LoVo (cell line): ENCODE measurements at places on chromosomes 12 and 14.

- no peak for DNase-seq
These were observed 87.8 kb upstream of the PDE3A start for GRCh38 chr12:20280515-20280914.

DNA sequence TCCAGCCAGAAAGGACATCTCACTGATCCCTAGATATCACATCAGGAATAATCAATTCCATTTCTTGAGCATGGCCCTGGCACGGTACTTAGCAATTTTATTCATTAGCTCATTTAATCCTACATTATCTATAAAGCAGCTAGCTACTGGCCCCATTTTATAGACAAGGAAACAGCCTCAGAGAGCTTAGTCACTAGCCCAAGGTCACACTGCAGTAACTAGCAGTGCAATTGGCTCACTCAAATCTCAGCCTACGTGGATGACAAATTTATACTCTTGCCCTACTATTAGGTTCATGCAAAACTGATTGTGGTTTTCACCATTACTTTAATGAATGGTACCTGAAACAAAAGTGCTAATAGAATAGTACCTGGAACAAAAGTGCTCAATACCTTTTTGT, 41.7 kb downstream of the NUAK1 start:
- no peak for DNase-seq

DNA sequence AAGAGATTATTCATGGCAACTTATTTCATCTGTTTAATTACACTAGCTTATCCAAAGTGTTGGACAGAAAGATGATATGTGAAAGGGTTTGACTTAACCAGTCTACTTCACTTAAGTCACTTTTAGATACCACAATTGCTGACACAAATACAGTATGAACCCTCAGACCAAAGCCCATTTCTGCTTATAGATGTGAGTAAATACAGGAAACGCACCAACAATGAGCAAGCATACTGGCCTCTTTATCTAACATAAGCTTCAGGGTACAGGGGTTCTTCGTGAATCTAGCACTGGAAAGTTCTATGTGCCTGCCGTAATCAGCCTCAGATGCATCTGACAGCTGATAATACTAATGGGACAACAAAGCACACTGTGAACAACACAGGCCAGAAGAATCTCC, 209.6 kb downstream of the MED13L start:
- DNase-seq = no peak

DNA sequence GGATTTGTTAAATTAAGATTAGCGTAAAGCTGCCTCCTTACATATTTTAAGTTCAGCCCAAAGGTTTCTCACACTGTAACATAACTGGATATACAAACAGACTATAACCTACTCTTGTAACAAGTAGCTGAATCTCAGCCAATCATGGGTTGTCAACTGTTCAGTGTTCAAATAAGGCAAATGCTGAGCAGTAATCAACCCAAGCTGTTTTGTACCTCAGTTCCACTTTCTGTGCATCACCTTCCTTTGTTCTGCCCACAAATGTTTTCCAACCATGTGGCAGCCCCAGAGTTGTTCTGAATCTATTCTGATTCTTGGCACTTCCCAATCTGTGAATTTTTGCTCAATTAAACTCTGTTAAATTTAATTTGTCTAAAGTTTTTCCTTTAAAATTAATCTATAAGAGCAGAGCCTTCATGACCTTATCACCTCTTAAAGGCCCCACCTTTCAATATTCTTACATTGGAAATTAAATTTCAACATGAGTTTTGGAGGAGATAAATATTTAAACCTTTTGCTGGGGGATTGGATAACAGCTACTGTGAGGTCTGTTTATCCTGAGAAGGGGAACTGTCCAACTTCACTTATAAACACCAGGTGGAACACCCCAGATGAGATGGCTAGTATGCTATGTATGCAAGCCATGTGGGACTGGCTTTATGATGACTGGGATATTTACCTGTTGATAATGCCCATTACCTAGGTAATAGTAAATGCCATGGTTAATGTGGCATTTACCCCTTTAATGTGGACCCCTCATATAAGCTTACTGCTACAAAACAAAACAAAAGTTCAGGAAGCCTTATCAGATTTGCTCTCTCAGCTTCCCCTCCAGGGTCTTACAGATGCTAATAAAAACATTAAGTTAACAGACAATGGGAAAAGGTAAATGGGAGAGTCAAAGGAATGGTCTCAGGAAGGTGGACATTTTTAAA, 42.2 kb upstream of the ARID2 start:
- no peak for DNase-seq

- no peak for DNase-seq
These were observed 1441.9 kb upstream of the FLRT2 start for GRCh38 chr14:84087986-84088531.

DNA sequence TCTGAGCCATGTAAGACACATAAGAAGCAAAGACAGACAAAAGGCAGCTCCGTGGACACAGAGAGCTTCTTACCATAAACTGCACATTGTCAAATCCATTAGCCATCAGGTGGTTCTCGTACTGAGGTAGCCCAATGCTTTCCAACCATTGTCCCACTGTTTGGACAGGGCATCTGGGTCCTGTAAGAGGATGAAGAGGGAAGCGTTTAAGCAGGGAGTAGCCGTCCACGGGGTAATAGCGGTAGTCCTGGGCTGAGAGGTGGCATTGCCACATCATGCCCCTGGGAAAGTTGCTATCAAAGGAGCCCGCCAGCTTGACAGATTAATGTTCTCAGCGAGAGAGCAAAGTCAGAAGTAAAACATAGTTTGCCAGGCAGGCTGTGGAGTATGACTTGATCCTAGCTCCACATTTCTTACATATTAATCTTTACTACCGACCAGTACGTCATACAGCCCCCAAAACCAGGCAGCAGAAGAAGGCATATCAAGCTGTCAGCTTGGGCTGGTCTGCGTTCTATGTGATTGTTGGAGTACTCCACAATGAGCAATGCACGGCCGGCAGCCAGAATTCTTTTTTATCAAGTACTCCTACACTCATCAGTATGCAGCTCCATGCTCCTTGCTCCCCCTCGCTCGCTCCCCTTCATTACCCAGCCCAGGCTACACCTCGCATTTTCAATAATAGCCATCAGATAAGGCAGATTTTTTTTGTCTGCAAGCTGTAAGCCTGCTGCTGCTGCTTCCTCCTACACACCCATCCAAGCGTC, 493.2 kb upstream of the GARIN6 start:
- no peak for DNase-seq

DNA sequence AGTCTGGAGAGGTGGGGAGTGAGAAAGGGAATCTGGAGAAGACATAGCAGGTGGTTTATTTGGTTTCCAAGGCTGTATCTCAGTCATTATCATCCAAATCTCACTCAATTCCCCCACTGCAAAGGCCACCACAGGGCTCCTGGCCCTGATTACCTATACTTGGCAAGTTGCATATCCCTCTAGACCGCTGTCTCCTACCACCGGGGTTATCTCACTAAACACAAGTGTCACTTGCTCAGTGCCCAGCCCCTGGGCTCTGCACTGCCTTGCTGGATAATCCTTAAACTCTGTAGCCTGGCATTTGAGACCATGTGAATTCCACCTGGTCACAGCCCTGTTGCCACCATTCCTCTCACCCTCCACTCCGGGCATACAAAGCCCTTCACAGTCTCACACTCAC, 119.0 kb downstream of the RTN1 start:
- no peak for DNase-seq

GRCh38 chr14:34496679-34497513, 34.9 kb upstream of the SPTSSA start:
- peak; percentile 89 for DNase-seq

DNA sequence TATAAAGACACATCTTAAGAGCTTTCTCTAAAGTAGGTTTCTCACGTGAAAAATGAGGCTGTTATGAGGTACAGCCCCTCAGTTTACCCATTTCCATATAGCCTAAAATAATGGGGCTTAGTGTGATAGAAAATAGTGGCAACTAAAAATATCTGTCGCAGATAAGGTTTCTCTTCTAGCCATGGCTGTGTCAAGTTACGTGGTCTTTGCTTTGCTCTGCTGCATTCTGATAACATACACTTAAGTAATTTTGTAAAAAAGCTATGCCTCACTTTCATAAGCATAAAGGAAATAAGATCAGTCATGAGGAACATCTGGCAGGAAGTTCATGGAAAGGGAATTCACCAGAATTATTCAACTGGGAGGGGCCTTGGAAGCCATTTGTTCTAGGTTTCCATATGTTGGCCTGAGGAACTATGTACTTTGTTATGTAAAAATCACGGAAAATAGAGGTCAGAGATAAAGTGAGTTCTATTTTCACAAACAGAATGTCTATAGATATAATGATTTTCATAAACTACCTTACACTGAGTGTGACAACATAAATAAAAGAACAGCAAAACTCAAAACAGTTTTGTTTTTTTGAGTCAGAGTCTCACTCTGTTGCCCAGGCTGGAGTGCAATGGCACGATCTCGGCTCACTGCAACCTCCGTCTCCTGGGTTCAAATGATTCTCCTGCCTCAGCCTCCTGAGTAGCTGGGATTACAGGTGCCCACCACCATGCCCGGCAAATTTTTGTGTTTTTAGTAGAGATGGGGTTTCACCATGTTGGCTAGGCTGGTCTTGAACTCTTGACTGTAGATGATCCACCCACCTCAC, 195.6 kb upstream of the KRR1 start:
- DNase-seq = no peak

- no peak for DNase-seq
These were observed 23.8 kb downstream of the AACS start for GRCh38 chr12:125089083-125089482.

DNA sequence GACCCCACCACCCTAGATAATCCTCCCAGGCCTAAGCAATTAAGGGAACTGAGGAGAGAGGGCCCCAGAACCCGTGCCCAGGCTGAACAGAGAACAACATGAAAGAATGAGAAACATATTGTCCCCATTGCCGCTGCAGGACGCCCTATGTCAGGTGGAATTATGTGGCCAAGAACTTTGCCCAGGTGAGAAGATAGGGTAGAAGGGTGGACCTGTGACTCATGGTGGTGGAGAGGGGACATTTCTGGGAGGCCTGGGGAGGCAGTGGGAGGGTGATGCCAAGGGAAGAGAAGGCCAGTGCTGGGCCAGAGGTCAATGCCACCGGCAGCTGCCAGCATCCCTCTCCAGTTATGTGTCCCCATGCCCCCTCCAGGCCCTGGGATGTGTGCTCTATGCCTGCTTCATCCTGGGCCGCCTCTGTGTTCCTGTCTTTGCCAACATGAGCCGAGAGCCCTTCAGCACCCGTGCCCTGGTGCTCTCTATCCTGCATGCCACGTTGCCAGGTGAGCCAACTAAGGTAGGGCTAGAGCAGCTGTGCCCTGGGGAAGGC, 15.5 kb downstream of the SOAT2 start:
- DNase-seq = no peak

GRCh38 chr14:76774821-76775694, 13.8 kb downstream of the VASH1 start:
- no peak for DNase-seq

GRCh38 chr14:90816681-90817436, 629 bp upstream of the TTC7B start:
- DNase-seq = no peak

- DNase-seq = no peak
These were observed 37.2 kb downstream of the DDX51 start for GRCh38 chr12:132106921-132107320.

DNA sequence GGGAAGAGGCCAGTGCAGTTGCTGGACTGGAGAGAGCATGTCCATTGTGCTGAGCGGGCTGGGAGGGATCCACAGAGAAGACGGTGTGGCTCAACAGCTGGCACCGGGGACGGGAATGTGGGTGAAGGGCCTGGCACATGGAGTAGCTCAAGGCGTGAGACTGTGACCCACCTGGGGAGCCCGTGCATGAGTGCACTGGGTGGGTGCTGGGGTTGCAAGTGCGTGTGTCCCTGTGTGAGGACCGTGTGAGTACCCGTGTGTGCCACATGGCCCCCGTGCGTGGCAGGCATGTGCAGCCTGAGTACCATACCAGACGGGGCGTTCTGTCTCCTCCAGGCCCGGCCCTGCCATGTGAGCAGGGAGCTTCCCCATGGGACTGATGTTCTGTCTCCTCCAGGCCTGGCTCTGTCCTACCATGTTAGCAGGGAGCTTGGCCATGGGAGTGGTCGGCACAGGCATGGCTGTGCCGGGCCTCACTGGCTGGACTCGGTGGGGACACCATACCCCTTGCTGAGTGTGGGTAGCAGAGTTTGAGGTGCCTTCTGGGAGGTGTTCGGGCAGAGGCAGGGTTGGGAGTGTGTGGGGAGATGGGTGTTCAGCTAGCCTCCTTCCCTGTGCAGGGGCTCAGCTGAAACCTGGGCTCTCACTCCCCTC, 234.4 kb downstream of the TMEM121 start:
- DNase-seq = no peak

- DNase-seq = no peak
These were observed 71.2 kb downstream of the TNFAIP2 start for GRCh38 chr14:103194256-103195045.

DNA sequence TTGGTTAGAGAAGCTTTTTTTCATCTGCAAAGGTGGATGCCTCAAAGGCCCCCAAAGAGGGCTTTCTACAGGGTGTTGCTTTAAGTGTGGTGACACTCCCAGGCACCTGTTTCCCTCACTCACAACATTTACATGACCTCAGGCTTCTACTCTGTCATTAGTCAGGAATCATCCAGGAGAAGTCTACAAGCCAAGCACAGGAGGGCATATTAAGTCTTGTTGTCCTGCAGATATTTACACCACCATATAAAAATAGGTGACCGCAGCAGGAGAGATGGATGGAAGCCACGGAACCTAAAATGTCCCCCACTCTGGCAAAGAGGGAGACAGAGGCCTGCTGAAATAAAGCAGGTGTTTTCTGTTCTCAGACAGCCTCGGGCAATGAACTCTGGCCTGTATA, 7.5 kb upstream of the DPF3 start:
- no peak for DNase-seq

- no peak for DNase-seq
These were observed 59.0 kb upstream of the ARID2 start for GRCh38 chr12:45670346-45671065.

DNA sequence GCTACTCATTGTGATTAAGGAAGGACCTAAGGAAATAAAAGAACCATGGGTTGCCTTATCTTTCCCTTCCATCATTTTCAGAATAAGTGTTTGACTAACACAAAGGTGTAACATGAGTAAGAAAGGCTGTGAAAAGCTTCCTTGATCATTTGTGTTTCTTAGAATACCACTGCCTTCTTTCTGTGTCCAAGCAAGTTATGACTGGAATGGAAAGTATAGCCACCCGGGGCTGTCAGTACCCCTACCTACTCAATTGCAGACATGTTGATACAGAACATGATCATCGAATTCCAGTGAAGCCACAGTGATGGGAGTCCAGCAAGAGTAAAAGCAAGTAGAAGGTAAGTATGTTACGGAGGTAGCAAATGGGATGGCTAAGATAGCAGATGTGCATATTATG, 209.8 kb downstream of the PELI2 start:
- no peak for DNase-seq
